GM12864 (cell line): ENCODE measurements at places on chromosomes 6 and 20.
A peak's percentile ranks its signal among the peaks of the same experiment; 100 is the strongest.

GRCh38 chr6:6840831-6841291 is 252.3 kb downstream of the LY86 start:
- peak; percentile 36 for DNase-seq

GRCh38 chr6:5215799-5216198 is 45.0 kb downstream of the LYRM4 start:
- DNase-seq, result no peak

DNA sequence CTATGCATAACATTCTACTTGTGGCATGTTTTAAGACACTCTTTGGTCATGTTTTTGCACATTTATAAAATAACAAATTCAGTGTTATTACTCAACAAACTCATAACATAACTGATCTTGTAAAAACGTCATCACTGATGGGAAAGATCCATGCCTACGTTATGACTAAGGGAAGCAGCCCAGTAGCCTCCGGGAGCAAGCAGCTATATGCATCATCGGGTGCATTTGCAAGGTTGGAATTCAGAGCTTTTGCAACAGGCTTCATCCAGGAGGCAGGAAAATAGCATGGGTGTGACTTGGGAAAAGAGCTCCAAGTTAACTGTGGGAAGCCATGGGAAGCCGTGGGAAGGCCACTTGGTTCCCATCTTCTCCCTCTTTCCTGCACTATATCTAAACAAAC is 271.6 kb upstream of the SGK1 start:
- DNase-seq, result no peak

DNA sequence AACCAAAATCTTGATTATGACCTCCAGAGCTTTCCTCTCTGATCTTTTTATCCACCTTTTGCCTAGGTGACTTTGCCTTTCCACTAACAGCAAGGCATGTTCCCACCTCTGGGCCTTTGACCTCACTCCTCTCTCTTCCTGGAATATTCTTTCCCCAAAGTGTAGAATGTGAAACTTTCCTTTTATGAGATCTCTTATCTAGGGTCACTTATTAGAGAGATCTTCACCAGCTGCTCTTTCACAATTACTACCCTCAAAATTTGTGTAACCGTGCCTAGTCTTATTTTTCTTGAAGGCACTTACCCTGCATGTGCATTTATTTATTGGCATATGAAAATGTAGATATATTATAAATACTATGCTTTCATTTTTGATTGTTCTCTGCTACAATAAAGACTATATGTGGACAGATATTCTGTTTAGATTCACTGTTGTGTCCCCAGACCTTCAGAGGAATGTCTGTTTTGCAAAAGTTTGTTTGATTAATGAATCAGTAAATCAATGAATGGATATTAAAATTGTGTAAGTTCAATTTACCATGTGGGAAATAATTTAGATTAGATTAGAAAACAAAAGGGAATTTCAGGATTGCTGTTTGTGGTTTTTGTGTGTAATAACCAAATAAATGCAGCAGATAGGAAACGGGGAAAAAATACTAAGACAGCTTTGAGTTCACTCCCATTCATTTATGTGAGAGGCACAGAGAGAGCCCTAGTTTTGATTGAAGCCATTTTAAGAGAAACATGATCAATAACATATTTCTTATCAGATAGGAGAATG is 207.0 kb downstream of the ADGB start:
- DNase-seq, result no peak

DNA sequence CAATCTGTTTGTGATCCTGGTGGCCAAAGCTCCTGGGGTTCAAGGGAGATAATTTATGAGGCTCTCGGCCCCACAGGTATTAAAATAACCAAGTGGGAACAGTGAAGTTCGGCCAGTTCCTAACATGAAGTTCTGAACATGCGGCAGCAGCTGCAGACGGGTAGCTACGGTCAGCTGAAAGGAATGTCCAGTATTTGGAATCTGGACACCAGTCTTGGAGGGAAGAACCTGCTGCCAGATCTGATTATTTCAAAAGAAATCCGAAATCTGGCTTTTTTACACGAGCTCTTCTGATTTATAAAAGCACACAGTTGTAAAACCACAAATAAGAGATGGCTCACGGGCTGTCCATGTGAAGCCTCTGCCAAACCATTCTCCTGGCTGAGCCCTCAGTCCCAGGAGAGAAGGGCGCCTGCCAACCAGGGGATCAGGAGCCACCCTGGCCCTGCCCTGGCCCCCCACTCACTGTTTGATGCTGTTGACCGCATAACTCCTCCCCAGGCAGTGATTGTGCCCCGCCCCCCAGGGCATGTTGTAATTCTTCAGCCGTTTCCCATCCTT is 28.2 kb upstream of the KCNB1 start:
- no peak for DNase-seq

- DNase-seq, result no peak
Observed at GRCh38 chr6:117174835-117175360, 90.5 kb upstream of the VGLL2 start.

DNA sequence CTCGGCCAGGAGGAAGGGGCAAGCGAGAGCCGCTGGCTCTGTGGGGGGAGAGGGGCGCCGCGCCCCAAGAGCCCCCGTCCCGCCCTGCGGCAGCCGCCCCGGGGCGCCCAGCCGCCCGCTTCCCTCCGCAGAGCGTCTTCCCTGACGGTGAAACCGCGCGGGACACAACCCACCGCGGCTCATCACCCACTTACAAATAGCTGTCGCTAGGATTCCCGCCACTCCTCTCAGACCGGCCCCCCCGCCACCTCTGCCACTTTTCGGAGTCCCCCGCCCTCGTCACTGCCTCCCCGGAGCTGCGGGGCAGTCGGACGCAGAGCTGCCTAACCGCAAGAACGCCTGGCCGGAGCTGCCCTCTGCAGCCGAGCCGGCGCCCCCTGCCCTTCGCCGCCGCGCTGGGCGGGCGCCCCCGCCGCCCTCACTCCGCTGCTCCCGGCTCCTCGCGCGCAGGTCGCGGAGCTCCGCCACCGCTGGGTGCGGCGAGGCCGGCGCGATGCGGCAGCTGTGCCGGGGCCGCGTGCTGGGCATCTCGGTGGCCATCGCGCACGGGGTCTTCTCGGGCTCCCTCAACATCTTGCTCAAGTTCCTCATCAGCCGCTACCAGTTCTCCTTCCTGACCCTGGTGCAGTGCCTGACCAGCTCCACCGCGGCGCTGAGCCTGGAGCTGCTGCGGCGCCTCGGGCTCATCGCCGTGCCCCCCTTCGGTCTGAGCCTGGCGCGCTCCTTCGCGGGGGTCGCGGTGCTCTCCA is at the start of gene SLC35D3:
Gene SLC35D3 (plus strand): TSS at position 366 of the 749 bp plus-strand sequence. CDS start 128 bp downstream, at position 494.
- no peak for DNase-seq

GRCh38 chr20:382291-383115 is 1.9 kb downstream of the TRIB3 start:
- DNase-seq, result no peak

GRCh38 chr6:15287670-15288375 is 42.0 kb downstream of the JARID2 start:
- DNase-seq, result peak; percentile 72
